ENCODE measurements at places on chromosomes 7 and 10.

DNA sequence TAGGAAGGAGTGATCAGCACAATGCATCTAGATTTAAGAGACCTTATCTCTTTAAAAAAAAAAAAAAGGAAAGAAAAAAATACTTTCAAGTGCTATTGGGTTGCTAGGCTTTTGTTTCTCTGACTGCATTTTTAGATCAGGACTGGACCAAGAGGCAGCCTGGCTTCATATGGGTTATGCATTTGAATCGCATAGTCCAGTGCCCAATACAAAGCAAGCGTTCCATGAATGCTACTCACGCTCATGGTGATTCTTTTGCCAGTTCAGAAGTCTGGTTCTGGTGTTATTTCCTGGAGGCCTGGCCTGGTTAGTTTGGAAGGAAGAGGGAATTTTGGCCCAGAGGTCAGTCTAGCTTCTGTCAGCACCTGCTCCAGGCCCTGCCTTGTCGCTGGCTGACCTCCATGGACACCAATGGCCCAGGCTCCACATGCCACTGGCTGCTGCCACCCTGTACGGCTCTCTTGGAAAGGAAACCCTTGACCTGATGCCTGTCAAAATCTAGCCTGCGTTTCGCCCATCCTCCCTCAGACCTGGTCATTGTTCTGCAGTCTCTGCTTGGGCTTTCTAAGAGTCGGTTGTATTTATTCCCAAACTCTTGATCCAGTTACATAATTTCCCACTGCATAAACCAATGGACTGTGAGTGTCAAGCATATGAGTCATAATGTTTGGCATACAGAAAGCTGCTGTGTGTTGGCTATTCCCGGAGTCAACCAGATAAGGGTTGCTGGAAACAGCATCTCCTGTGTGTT lies 74.3 kb upstream of the MKX start:
- DNase-seq: no peak

GRCh38 chr10:69345890-69346474 lies 67.7 kb downstream of the HK1 start:
- DNase-seq: no peak

- no peak for DNase-seq
Measured at GRCh38 chr10:24651923-24652322, 71.8 kb downstream of the ARHGAP21 start.

- DNase-seq: no peak
Measured at GRCh38 chr10:132385389-132385667, 11.7 kb upstream of the PWWP2B start.

Data from esophagus squamous epithelium (tissue), 5 donors.